ENCODE measurements at places on chromosomes 7 and 10.

DNA sequence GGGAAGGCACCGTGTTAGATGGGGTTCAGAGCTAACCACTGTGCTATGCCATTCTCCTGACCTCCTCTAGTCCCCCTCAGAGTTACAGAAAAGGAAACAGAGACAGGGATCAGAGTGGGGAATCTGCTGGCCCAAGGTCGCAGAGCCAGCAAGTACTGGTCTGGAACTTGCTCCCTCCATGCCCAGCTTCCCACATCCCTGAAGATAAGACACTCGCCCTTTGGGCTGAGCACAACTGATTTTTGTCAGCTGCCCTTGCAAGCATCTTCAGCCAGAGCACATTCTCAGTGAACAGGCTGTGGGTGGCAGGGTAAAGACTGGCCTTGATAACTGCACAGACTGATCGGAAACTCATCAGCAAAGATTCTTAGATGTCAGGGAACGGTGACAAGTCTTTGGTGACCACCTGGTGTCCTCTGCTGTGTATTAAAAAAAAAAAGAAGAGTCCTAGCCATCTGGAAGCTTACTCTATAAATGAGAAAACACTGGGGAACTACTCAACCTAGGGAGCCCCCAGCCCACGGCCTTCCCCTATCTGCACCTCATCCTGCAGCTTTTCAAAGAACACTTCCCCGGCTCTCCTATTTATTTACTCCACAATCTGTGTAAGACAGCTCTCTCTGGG lies 1.3 kb upstream of the SORBS1 start:
- DNase-seq: no peak

DNA sequence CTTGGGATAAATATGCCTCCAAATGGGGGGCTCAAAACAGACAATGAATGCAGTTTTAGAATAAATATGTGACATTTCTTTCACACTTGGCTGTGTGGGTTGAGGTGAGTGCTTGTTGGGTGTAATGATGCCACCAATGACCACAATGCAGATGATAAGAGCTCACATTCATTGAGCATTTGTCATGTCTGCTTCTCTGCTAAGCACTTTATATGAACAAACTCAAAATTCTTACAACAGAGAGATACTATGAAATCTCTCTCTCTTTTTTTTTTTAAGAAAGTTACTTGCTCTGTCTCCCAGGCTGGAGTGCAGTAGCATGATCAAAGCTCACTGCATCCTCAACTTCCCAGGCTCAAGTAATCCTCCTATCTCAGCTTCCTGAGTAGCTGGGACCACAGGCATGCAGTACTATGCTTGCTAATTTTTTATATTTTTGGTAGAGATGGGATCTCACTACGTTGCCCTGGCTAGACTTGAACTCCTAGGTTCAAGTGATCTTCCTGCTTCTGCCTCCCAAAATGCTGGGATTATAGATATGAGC lies 185.4 kb downstream of the JCAD start:
- DNase-seq: no peak

GRCh38 chr10:16867556-16867955 lies 50.3 kb upstream of the RSU1 start:
- no peak for DNase-seq

- DNase-seq: no peak
Measured at GRCh38 chr10:73289958-73290357, 37.5 kb upstream of the MRPS16 start.

DNA sequence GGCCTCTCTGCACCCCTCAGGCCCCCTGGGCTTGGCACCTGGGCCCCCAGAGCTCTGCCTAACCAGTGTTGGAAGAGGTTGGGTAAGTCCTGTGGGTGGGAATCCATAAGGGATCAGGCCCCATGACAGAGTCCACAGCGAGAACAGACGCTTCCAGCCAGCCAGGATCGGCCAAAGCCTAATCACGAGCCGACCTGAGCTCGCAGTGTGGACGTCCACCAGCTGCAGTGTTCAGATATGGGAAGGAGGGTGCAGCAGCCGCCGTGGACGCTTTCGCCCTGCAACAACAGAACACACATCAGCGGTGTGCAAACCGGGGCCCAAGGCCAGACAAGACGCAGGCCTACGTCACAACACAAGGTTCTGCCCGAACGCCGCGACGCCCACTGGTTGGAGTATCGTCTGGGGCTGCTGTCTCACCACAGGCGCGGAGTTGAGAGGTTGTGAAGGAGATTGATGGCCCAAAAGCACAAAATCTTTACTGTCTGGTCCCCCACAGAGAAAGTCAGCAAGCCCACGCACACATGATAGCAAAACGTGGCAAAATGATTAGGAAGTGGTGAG lies 102.1 kb downstream of the FOXL3 start:
- DNase-seq: no peak

DNA sequence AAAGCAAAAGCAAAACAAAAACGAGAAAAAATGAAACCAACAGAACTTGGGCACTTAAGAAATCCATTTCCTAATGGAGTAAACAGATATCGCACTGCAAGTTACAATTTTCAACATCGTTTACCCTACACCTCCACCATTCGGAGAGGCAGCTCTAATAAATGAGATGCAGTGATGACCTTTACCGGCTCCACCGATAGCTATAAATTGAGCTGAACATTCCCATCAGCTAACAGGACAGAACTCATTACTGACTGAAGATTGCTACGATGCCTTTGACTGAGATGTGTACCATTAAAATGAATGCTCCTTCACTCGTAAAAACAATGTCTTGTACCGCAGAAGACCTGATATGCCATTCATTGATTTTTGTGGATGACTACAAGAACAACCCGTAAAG lies 465.6 kb downstream of the DPP6 start:
- no peak for DNase-seq

- DNase-seq: no peak
Measured at GRCh38 chr7:49926720-49927119, 153.3 kb downstream of the VWC2 start.

DNA sequence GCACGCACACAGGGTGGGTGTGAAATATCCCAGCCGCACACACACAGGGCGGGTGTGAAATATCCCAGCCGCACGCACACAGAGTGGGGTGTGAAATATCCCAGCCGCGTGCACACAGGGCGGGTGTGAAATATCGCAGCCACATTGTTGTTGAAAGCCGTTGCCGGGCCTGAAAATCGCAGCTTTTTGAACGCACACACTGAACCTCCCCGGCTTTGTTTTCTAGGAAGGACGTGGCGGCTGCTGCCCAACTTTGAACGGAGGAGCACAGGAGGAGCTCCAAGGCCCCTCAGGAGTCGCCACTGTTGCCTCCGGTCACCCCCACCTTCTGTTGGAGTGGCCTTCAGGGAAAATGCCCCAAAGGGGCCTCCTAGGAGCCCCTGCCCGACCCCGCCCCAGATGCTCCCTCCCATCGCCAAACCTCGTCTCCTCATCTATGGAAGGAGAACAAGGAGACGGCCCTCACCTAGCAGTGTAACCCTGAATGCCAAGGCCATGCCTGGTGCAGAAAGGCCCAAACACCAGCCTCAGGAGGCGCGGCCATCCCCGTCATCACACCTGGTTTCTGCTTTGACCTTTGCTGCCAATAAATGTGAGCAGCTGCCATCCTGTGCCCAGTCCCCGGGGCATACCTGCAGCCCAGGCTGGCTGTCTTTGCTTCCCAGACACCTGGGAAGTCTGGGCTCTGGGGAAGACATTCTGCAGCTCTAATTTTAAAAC lies 318.6 kb downstream of the PTPRN2 start:
- no peak for DNase-seq

DNA sequence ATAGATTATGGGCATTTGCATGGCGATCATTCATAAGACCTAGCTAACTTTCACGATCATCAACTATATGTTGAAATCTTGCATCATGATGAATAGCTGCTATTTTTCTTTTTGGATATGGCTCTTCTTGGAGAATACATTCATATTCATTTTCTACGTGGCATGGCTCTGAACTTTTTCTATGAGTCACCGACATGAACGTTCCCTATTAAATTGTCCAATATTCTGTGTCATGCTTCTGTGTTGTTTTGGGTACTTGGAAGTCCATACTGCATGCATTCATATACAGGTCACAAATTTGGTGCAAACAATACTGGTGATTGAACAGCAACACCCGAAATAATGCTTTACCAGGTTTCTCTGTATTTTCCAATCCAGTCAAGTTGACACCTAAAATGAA lies 37.9 kb upstream of the ANKRD1 start:
- DNase-seq: no peak

DNA sequence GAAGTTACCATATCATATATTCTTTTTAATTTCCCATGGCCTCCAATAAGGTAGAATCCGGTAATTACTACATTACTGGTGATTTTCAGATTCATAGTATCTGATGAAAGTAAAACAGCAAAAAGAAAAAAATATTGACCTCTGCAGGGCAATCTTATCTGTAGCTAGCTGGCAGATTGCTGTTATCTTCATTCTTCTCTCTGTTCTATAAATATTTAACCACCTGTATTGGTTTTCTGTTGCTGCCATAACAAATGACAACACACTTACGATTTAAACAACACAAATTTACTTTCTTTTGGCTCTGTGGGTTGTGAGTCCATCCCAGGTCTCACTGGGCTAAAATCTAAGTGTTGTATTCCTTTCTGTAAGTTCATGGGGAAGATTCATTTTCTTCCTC lies 164.5 kb downstream of the ZEB1 start:
- no peak for DNase-seq

DNA sequence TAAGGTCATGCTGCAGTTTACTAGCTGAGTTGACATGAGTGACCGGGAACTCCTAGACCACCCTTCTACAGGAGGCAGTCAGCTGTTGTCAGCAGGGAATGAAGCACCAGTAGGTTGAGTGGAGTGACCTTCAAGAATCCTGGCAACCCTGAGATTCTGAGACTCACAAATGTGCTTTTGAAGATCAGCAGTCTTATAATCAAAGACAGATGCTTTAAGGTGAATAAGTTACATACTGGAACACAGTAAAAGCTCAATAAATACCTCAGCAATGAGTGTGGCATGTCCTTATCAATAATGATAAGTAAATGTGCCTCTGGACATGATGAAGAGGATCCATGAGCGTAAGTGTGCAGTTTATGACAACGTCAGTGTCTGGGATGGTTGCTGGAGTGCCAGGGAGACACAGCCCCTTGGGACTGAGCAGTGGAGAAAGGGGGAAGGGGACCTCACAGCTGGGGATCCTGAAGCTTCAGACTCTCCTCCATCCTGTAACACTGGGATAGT lies 11.9 kb upstream of the OR6V1 start:
- no peak for DNase-seq

DNA sequence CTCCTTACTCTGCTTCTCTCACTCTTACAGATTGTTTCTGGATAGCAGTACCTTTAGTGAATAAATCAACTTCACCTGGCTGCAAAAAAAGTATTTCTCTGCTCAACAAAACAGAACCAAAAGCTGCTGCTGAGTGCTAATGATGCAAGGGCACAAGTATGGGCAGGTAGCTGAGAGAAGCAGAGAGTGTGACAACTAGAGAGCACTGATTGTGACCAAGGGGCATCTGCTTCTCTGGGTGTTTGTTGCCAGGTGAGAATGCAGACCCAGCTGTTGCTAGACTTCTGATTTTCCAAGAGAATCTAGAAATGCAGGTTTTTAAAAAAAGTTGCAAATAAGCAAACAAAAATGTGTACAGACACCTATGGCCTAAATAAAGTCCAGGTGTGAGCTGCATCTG lies 25.3 kb upstream of the PPIF start:
- DNase-seq: no peak

DNA sequence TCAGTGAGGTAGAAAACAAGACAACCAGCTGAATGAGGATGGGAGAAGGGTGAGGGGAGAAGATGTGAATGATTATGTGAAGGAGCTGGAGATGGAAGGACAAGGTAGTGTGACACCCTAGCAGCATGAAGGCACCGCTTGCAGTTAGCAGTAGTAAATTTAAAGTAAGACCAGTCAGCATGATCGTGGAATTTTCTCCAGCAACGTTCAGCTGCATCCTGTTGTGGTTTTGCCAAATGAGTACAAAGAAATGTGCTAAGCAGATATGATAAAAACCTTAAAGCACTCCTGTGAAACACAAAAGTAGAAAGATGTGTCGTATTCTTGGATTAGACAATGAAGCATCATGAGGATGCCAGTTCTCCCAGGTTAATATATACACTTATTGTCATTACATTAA lies 34.1 kb upstream of the IFRD1 start:
- DNase-seq: no peak

DNA sequence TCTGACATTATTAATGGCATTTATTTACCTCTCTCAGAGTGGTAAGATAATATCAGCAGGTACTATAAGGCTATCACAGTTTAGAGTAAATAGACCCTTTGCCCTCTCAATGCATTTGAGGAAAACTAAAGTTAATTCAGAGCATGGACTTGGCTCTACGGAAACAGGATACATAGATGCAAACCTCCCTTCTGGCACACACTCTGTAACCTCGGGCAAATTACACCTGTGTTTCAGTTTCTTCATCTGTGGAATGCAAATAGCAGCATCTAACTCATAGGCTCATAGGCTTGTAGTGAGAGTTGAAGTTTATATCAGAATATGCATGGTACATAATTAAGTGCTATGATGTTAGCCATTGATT lies 5.6 kb downstream of the RAPGEF5 start:
- no peak for DNase-seq

- no peak for DNase-seq
Measured at GRCh38 chr7:15557186-15557585, 4.6 kb downstream of the AGMO start.

DNA sequence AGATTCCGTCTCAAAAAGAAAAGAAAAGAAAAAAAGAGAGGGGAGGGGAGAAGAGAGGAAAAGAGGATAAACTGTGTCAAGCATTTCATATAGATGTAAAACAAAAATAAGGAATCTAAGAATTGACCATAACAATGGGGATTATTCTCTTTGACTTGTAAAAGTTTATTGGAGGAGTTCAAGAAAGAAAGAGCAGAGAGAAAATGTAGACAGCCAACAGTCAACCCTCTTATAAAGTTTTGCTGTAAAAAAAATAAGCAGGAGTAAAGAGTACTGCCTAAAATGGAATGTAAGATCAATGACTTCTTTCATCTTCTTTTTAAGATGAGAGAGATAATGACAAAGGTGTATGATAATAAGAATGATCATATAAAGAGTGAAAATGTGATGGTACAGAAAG lies 87.9 kb downstream of the SNX13 start:
- DNase-seq: no peak

DNA sequence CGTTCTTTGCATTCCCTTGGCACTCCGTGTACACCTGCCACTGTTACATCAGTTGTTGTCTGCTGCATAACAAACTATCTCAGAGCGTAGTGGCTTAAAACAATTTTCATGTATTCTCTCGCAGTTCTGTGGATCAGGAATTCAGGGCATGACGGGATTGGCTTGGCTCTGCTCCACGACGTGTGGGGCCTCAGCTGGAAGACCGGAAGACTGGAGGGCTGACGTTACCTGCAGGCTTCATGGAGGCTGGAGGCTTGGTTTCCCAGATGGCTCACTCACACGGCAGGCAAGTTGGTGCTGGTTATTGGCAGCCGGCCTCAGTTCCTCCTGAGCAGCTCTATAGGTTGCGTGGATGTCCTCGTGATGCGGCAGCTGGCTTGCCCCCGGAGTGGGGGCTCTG lies 25.5 kb downstream of the NYAP1 start:
- no peak for DNase-seq

GRCh38 chr10:103912759-103913158 lies 5.2 kb downstream of the STN1 start:
- DNase-seq: no peak
